ENCODE measurements at places on chromosomes 16 and 17. TPM values are rescaled to one million over a fixed set of nuclear protein-coding genes. Genes with fewer than 3 reads are reported as not detected.

The ABCC12 gene
- total RNA-seq = not detected

The CLEC19A gene
- 0.38 TPM for total RNA-seq

The CMTM2 gene
- total RNA-seq = not detected

The RHBDL3 gene
- total RNA-seq = 3.7 TPM

The CDH1 gene
- total RNA-seq = 1.5 TPM

The ZPBP2 gene
- not detected for total RNA-seq

The SLC16A3 gene
- 65.3 TPM for total RNA-seq

The TNFRSF12A gene
- total RNA-seq = 510 TPM

The KRT28 gene
- not detected for total RNA-seq

The CMTM1 gene
- 1.1 TPM for total RNA-seq

The ADCY9 gene
- total RNA-seq = 16.0 TPM

The CNTNAP1 gene
- total RNA-seq = 20.8 TPM

The ZNF287 gene
- total RNA-seq = 3.1 TPM

The CES3 gene
- total RNA-seq = 0.17 TPM

The BCO1 gene
- 0.19 TPM for total RNA-seq

The TRIM72 gene
- total RNA-seq = 0.02 TPM

The SLC4A1 gene
- not detected for total RNA-seq

The ST6GALNAC2 gene
- 5.1 TPM for total RNA-seq

The KRTAP1-1 gene
- not detected for total RNA-seq

The GPR179 gene
- total RNA-seq = not detected

The DOK4 gene
- 78.6 TPM for total RNA-seq

The ABCA8 gene
- total RNA-seq = not detected

The NECAB2 gene
- total RNA-seq = 8.5 TPM

The TMEM114 gene
- not detected for total RNA-seq

The NPIPB6 gene
- not detected for total RNA-seq

The HOXB5 gene
- 2.0 TPM for total RNA-seq

The NHERF2 gene
- total RNA-seq = 154 TPM

The SLX4 gene
- total RNA-seq = 7.4 TPM
